NCI-H1417 (cell line): ENCODE measurements at places on chromosomes 2 and 18.

DNA sequence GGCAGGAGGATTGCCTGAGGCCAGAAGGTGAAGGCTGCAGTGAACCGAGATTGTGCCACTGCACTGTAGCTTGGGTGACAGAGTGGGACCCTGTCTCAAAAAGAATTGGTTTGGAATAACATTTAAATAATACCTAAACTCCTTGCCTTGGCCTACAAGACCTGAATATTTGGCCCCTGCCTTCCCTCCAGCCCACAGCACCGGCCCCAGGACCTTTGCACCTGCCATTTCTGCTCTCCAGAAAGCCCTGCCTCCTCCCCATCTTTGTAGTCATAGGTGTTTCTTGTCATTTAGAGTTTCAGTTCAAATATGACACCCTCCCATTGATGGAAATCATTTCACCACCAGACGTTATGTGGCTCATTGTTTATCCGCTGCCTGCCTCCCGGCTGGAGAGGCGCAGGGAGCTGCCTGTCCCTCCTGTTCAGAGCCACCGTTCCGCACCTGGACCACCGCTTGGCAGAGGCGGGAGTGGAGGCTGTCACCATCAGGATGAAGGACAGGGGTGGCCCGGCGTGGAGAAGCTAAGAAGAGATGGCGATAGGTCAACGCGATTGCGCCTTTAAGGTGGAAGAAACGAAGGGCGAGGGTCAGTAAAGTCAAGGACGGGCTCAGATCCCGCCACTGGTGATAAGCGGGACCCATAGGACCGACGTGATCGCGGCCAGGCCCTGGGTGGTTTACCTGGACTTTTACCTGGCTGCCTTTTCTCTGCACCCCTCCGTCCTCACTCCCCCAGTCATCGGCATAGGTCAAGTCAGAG is 638 bp upstream of the LPIN1 start:
- DNase-seq, result no peak

GRCh38 chr2:121006743-121007489 is 271.2 kb downstream of the GLI2 start:
- DNase-seq, result no peak

GRCh38 chr2:152505495-152505906 is 170.5 kb downstream of the FMNL2 start:
- DNase-seq, result no peak

GRCh38 chr2:194556629-194557028 is 1100.4 kb upstream of the SLC39A10 start:
- DNase-seq, result peak; percentile 7

GRCh38 chr2:46351750-46352138 is 54.5 kb downstream of the EPAS1 start:
- no peak for DNase-seq

DNA sequence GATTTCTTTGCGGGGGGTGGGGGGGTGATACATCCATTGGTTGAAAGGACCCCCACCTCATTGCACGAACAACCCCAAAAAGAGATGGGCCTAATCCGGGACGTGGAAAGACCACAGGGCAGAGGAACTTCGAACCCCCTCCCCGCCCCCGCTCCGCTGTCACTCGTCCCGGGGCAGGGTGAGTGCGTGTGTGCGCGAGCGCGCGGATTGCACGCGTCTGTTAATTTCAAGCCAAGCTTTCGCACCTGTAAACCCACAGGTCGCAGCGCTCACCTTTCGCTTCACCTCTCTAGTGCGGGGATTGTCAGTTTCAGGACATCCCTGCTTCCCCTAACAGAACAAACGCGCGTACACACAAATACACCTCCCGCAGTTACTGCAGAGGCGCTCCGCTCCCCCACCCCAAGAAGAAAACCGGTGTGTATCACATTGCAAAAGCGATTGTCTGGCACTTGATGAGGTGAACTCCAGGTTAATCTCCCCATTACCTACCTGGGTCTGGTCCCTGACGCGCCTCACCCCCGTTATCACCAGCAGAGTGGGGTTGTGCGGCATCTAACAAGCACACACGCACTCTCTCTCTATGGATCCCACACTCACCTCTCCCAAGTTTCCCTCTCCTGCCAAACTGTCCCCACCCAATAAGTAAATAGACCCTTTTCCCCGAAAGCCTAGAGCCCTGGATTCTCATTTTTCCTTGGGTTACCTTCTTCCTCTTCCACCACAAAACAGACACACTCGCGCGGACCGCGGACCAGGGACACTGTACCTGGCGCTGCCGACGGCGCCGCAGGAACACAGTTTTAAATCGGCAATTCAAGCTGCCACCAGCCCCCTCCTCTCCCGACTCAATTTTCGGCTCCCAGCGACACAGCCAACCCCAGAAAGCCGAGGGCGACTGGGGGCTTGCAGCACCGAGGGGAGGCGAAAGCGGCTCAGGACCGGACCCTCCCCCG is 1.0 kb downstream of the CYP26B1 start:
- no peak for DNase-seq

DNA sequence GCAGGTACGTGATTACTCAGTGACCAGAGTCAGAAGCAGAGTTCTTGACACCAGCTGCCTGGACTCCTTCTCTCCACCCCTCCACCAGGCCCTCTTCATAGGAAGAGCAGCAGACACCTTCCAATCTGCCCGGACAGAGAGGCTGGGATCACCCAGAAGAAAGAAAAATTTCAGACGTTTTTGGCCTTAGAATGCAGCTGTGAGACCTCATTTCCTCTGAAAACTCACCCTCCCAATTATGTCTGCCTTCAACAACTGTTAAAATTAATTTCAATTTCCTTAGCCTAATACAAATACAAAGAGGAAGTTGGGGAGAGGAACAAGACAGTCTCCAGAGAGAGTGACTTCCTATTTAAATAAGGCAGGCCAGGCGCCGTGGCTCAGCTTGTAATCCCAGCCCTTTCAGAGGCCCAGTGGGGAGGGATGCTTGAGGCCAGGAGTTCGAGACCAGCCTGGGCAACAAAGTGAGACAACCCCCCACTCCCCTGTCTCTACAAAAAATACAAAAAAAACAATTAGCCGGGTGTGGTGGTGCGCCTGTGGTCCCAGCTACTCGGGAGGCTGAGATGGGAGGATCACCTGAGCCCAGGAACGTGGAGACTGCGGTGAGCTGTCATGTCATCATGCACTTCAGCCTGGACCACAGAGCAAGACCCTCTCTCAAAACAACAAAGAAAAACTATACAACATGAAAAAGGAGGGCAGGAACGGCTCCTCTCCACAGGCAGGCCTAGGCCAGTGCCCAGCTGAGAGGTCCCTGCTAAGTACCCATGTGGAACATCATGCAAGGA is 1.6 kb downstream of the SLC66A2 start:
- no peak for DNase-seq
